ENCODE measurements at places on chromosomes 7 and 10.

- no peak for DNase-seq
Measured at GRCh38 chr10:117926491-117926890, 120.2 kb downstream of the RAB11FIP2 start.

DNA sequence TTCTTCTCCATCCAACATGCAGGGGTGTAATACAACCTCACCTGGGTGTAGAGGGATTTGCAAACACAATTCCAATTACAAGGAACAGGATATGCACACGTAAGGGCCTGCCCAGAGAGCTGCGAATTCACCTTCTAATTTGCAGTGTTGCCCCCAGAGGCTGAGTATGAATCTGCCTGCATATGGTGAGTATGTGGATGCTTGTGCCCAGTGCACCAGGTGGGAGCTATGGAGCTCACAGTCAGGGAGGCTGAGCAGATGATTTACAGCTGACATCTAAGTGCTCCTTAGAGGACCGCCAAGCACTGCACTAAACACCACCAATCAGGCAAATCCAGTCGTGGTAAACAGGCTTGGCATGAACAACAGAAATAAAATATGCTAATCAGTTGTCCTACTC lies 132.0 kb downstream of the RELN start:
- no peak for DNase-seq

DNA sequence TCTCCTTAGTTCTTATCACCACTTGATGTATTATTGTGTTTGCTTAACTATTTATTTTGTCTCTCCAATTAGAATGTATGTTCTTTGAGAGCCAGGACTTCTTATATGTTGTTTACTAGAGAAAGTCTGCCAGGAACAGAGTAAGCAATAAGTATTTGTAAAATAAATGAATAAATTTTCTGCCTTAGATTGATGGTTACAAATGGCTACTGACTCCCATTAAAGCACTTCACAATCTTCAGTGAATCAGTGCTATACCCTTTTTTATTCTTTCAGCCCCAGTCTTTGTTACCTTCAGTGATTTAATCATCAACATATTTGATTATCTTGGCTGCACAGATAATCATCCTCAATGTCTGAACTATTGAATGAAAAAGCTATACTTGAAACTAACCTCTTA lies 197.1 kb upstream of the TMEM196 start:
- DNase-seq, result no peak

- no peak for DNase-seq
Measured at GRCh38 chr7:80018941-80019808, 115.5 kb upstream of the GNAI1 start.

DNA sequence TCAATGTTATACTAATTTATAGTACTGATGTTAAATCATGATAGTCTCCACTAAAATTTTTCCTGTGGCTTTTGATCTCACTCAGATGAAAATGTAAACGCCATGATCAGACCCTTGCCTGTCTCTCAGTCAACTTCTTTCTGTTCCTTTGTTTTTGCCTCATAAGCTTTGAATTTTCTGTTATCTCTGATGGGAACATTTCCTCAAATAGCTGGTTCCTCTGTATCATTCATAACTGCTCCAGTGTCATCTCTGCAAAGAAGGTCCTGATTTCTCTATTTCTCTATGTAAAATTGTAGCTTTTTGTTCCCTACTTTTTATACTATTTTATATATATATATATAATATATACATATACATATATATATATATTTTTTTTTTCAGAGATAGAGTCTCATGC lies 67.5 kb downstream of the GPR141 start:
- no peak for DNase-seq

DNA sequence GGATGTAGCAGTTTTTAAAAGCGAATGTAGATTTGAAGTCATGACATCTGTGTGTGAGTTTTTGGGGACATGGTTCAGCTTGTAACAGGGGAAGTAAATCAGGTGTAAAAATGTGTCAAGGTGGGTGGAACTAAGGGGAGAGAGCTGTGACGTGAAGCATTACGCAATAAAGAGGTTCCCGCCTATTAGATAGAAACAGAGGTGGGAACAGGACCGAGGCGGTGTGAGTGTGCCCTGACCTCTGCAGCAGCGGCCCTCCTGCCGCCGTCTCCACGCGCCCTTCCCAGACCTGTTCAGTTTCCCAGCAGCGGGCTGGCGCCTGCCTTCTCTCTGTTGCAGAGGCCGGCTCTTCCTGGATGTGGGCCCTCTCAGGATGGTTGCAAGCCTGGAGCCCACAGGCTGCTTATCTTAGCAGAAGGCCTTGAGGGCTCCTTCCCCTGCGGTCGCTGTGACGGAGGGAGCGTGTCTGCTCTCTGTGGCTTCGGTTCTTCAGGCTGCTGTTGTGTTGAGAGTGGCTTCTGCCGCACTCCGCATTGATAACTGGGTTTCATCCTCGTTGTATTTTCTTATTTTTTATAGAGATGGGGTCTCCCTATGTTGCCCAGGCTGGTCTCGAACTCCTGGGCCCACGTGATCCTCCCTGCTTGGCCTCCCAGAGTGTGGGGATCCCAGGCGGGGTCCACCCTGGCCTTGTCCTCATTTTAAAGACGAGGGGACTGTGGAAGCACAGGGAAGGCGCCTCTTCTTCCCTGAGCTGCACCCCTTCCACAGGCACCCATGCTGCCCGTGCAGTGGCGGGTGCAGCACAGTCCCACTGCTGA lies 65.0 kb downstream of the DNAJB6 start:
- peak; percentile 14 for DNase-seq

Measured in activated T-cell treated with anti-CD3 and anti-CD28 coated beads, Interleukin-2, amount 50 U/mL, for 1 hour (primary cell).